Osteocyte (in vitro differentiated cells): ENCODE measurements at places on chromosomes 5 and 9. TPM values are rescaled to one million over a fixed set of nuclear protein-coding genes. Genes with fewer than 3 reads are reported as not detected.
A peak's percentile ranks its signal among the peaks of the same experiment; 100 is the strongest.

- H3K4me1 ChIP-seq: no peaks in the 10 kb centered on the region
- H3K36me3 ChIP-seq: no peaks in the 10 kb centered on the region
- no peaks in the 10 kb centered on the region for H3K27me3 ChIP-seq
- no peak overlapping the region for H3K4me3 ChIP-seq
- no peak for DNase-seq
Observed at GRCh38 chr5:136455409-136455808, 90.1 kb upstream of the TRPC7 start.

GRCh38 chr5:115541611-115542010 lies 3.0 kb downstream of the FEM1C start:
- no peaks in the 10 kb centered on the region for H3K27me3 ChIP-seq
- H3K4me1 ChIP-seq: peaks cover 56% of the 10 kb centered on the region
- DNase-seq: no peak
- peaks cover 38% of the 10 kb centered on the region for H3K36me3 ChIP-seq
- H3K27ac ChIP-seq: peak overlapping the region; percentile 99

The GNA14 gene
- not detected in 2 replicates for total RNA-seq

- peaks cover 56% of the 10 kb centered on the region for H3K27me3 ChIP-seq
- H3K4me3 ChIP-seq: no peak overlapping the region
- DNase-seq: no peak
- H3K36me3 ChIP-seq: no peaks in the 10 kb centered on the region
- H3K4me1 ChIP-seq: peaks cover 3% of the 10 kb centered on the region
Observed at GRCh38 chr5:170280011-170280493, 17.5 kb downstream of the LCP2 start.

The SLC12A2 gene
- total RNA-seq: 36.6 and 37.9 TPM in 2 replicates

GRCh38 chr9:121598965-121599871 lies 52.2 kb upstream of the DAB2IP start:
- H3K27ac ChIP-seq: no peak overlapping the region
- peak overlapping the region; percentile 55 for H3K4me3 ChIP-seq
- H3K4me1 ChIP-seq: peaks cover 11% of the 10 kb centered on the region
- H3K36me3 ChIP-seq: no peaks in the 10 kb centered on the region

The CERCAM gene
- total RNA-seq: 128 and 132 TPM in 2 replicates

The SPDL1 gene
- total RNA-seq: 40.4 and 40.5 TPM in 2 replicates

DNA sequence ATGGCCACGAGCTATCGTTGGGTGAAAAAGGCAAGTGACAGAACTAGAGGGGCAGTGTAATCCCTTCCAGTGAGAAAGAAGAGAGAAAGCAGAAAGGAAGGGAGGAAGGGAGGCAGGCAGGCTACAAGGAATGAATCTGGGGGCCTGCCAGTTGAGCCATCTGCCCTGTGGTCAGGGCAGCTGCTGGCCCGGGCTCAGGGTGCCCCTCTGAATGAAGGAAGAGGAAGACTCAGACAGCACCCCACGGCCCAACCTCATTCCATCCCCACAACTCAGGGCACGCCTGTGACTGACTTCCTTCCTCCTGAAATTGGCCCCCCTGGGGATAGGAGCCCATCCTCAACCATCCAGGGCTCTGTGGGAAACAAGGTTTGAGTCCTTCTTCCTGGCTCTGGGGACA lies 20.3 kb upstream of the FLT4 start:
- no peaks in the 10 kb centered on the region for H3K36me3 ChIP-seq
- no peak overlapping the region for H3K27ac ChIP-seq
- H3K27me3 ChIP-seq: peaks cover 17% of the 10 kb centered on the region
- no peak for DNase-seq
- peaks cover 2% of the 10 kb centered on the region for H3K4me1 ChIP-seq

The EGFLAM gene
- not detected in 2 replicates for total RNA-seq

DNA sequence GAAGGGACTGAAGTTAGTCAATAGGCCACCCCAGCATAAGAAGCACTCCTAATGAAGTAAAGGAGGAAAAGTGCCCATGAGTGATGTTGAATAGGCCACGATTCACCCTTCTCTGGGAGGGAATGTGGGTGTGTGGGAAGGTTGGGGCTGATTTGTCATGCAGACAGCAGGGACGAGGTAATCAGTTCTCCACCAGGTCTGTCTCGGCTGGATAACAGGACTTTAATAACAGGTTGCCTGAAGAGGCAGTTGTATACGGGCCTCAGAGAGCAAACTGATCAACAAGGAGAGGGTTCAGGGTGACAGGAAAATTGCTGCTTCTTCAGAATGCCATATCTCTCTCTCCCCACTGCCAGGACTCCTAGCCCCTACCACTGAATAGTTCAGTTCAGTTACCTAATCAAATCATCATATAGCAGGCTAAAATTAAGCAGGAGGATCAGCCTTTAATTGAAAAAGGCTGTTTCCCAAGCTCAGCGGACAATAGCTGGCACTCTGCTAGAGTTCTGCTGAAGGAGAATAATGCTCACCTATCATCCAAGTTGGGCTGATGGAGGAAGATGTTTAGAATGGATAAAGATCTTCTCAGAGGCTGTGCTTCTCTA lies 43.6 kb upstream of the SMIM32 start:
- no peaks in the 10 kb centered on the region for H3K36me3 ChIP-seq
- no peak overlapping the region for H3K27ac ChIP-seq
- no peak overlapping the region for H3K4me3 ChIP-seq
- DNase-seq: no peak

The ANKRD34B gene
- not detected in 2 replicates for total RNA-seq

DNA sequence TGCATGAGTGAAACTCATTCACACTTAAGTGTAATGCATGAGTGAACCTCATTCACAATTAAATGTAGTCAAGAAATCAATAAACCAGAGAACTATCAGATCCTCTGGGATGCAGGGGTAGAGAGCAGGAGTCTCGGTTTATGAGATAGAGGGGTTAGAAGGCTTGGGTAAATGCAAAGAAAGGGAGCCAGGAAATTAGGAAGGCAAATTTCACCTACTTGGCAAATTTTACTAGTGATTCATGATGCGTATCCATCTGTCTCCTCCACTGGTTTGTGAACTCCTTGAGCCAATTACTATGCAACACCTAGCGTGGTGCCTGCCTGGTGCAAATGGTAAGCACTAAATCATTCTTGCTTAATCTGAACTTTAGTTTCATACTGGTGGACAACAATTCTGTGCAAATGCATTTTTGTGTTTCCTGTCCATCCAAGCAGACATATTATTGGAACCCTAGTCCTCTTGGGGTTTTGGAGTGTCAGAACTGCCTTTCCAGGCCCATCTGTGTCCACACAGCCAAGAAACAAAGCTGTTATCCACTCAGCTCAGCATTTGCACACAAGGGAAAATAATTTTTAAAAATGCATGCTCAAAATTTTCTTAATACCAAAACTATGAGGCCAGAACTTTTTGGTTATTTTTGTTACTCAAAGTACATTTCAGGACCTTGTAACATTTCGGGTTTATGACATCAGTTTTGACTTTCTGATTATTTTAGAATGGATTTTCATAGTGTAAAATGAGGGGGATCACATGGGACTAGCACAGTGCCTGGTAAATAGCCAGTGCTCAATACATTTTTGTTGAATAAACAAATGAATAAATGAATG lies 5.2 kb downstream of the HAPLN1 start:
- peak overlapping the region; percentile 71 for H3K27ac ChIP-seq
- H3K4me1 ChIP-seq: peaks cover 66% of the 10 kb centered on the region
- no peak for DNase-seq

DNA sequence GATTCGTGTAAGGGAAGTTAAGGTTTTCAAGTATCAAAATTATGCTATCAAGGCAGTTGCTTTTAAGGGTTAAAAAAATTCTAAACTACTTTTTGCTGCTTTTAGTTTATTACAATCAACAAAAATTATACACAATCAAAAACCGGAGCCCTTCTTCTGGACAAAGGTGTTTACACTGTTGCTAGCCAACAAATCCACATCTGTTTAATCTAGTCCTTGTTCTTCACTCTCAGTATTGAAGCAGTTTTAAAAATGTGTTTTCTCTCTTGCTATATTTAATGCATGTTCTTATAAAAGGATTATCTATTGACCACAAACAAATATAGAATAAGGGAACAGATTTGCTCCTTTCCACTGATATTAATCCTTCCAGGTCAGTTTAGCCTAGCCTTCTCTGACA lies 2.5 kb downstream of the FEM1C start:
- no peaks in the 10 kb centered on the region for H3K27me3 ChIP-seq
- H3K4me1 ChIP-seq: peaks cover 52% of the 10 kb centered on the region
- peaks cover 33% of the 10 kb centered on the region for H3K36me3 ChIP-seq
- H3K27ac ChIP-seq: peak overlapping the region; percentile 99
